SW 1271 (cell line): ENCODE measurements at places on chromosomes 1 and 21.

DNA sequence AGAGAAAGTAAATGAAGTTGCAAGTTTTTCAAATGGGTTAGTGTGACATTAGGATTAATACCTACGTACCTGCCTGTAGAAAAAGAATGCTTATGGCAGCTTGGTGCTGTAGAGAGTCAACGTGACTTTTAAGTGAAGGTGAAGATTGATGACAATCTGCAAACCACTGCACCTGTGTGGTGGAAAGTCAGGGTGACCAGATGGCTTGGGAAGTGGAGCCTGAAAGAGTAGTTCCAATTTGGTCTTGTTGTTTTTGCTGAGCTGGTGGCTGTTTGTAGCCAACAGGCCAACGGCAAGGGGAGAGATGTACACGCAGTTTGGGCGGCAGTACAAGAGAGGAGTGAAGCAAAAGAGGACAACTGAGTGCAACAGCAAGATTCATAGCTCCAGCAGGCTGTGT, 78.1 kb upstream of the JAK1 start:
- no peak for DNase-seq

GRCh38 chr1:198171667-198172540, 15.1 kb downstream of the NEK7 start:
- no peak for DNase-seq

- DNase-seq, result no peak
These were observed 43.4 kb downstream of the FHAD1 start for GRCh38 chr1:15290382-15290781.

- DNase-seq, result no peak
These were observed 26.1 kb downstream of the PCAT6 start for GRCh38 chr1:202836623-202837403.

GRCh38 chr1:160838888-160839287, 23.8 kb downstream of the CD244 start:
- no peak for DNase-seq

DNA sequence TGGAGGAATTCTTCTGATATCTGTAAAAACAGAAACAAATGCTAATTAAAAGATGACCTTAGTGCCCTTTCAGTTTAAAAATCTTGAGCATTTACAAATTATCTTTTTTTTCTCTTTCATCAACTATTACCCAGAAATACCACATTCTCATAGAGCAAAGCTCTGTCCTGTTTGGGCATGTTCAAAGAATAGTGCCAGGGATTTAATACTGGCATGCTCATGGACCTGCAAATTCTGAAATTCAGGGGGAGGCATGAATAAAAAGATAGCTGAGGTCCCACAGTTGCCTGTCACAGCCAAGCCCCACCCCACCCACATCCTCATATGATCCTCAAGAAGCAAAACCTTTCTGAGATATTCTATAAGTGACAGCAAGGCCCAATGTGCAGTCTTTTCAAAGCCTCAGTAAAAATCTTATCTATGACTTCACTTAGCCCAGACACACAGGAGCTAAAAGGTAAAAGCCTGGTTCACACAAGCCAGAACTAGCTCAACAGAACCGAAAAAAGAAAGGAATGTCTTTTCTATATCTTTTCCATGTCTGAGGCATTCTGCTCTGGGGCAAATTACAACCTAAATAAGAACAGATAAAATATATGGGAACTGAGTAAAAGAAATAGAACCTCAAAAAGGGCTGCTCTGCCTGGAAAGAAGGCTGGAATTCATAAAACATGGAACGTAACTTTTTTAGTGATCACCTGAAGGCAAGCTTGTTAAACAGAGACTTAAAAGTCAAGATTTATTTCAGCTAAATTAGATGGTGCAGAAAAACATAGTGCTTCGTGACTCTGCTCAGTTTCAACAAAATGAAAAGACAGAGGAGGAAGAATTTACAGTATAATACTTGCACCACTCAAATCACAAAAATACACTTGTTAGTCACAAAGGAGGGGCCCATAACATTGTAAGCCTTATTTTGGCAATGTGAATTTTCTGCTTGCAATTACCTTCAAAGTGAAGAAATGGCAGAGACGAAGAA, 11.0 kb downstream of the WLS start:
- no peak for DNase-seq

- DNase-seq, result no peak
These were observed 88.8 kb downstream of the LAMC2 start for GRCh38 chr1:183274836-183275235.

DNA sequence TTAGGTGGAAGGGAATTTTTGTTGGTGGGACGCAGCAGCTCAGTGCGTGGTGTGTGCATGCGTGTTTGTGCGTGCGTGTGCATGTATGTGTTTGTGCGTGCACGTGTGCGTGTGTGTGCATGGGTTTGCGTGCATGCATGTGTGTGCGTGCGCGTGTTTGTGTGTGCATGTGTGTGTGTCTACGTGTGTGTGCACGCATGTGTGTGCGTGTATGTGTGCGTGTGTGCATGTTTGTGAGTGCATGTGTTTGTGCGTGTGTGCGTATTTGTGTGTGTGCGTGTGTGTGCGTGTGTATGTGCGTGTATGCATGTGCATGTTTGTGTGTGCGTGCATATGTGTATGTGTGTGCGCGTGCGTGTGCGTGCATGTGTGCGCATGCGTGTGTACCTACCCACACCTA, 20.2 kb downstream of the ATP5PO start:
- no peak for DNase-seq
